DMS79 (cell line): ENCODE measurements at places on chromosomes 4 and X.

DNA sequence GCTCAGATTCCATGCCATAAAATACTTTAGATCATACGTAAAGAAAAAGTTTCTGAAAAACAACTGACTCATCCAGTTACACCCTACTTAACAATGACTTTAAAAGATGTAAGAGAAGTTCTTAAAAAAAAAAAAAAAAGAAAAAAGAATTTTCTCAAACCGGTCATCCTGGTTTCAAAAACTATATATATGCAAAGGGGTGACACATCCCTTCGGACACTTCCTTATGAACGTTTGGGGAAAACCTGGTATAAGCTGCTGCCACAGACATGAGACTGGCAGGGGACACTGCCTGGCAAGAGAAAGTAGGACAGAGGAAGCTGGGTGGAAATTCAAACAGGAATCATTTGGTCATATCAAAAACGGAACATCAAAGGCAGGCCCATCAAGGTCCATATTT lies 81.2 kb upstream of the PRSS48 start:
- no peak for DNase-seq

GRCh38 chrX:9919632-9920172 lies 47.5 kb upstream of the CLDN34 start:
- DNase-seq, result no peak

DNA sequence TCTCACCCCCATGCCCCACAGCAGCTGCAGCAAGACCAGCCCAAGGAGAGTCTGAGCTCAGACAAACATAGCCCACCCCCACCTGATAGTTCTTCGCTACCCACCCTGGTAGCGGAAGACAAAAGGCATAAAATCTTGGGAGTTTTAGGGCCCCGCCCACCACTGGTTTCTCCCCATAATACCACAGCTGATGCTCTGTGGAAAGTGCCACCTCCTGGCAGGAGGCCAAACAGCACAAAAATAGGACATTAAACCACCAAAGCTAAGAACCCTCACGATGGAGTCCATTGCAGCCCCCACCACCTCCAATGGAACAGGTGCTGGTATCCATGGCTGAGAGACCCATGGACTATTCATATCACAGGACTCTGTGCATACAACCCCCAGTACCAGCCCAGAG lies 226.7 kb downstream of the SNCA start:
- no peak for DNase-seq

DNA sequence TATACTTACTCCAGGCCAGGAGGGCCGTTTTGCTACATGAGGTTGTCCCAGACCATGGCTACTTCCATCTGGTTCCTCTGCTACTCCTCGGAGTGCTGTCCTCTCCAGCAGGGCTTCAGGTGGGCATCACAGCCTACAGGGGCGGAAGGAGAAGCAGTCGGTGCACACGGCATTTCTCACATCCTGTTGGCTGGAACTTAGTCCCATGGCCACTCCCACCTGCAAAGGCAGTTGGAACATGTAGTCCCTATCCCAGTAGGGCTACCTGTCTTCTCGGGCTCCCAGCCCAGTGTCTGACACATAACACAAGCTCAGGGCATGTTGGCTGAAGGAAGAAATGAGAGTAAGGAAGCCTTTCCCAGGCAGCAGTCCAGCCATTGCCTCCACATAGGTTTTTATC lies 7.7 kb upstream of the STK32B start:
- no peak for DNase-seq
